Common myeloid progenitor, CD34-positive (primary cell): ENCODE measurements at places on chromosomes 12 and 14.

DNA sequence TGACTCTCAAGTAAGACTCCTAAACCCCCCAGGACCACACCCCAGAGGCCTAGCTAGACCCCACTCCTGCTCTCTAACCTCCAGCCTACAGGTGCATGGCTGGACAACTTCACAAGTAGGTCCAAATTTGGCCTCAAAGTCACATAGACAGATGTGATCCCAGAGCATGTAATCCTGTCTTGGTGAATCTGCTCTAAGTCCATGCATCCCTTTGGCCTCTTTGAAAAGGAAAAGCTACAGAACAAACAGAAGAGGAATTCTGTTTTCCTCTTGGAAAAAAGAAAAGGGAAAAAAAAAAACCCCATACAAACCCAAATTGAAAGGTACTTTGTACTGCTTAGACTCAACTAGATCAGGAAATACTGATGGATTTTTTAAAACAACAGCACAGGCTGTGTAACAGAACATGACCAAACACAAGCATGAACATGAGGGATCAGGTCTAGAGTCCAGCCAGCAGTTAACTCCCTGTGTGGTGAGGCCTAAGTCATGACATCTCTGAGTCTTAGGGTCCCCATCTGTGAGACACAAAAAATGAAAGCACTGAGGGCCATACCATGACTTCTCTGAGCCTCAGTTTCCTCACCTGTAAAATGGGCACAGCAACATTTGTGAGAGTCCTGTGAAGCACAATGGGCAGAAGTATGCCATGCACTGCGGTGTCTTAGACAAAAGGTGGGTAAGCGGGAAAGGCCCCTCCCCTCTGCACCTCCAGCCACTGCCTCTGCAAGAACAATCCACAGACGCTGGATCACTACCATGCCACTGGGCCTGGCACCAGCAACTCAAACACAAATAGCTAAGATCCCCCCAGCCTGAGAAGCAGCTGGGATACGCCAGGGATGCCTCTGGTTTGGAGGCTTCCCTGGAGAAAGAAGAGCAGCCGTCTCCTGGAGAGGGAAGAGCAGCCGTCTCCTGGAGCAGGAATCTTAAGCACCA, 9.9 kb downstream of the PITPNM2 start:
- peaks cover 42% of the 10 kb centered on the region for H3K4me1 ChIP-seq
- no peak overlapping the region for H3K4me3 ChIP-seq
- no peaks in the 10 kb centered on the region for H3K36me3 ChIP-seq
- H3K27me3 ChIP-seq: no peaks in the 10 kb centered on the region
- DNase-seq: no peak
- H3K27ac ChIP-seq: no peak overlapping the region

- no peaks in the 10 kb centered on the region for H3K4me1 ChIP-seq
- no peaks in the 10 kb centered on the region for H3K36me3 ChIP-seq
- no peak overlapping the region for H3K4me3 ChIP-seq
- H3K27ac ChIP-seq: no peak overlapping the region
- no peak for DNase-seq
- no peaks in the 10 kb centered on the region for H3K27me3 ChIP-seq
These were observed 1562.4 kb upstream of the SEL1L start for GRCh38 chr14:83096092-83096491.

- peak; percentile 66 for DNase-seq
- H3K4me3 ChIP-seq: peak overlapping the region; percentile 39
- H3K36me3 ChIP-seq: no peaks in the 10 kb centered on the region
These were observed 84.9 kb downstream of the DUSP6 start for GRCh38 chr12:89267404-89267803.

- no peak overlapping the region for H3K4me3 ChIP-seq
- H3K27ac ChIP-seq: no peak overlapping the region
- no peaks in the 10 kb centered on the region for H3K27me3 ChIP-seq
- H3K36me3 ChIP-seq: peaks cover 21% of the 10 kb centered on the region
These were observed 77.8 kb downstream of the RIN3 start for GRCh38 chr14:92591346-92591745.

DNA sequence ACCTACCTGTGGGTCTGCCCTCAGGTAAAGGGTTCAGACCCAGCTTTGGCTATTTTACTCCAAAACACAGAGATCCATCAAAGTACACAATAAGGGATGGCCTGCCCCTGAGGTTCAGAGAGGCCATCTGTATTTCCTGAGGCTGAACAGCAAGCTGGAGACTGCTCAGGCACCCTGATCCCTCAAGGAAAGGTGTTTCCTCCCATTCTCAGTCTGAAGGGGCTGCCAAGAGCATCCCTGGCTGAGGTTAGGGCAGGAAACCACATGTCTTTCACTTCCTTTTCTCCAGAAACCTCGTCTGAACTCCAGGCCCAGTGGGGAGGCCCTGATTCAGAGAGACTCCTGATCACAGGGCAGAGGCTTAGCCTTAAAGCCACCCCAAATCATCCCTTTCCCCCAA, 1.5 kb downstream of the RILPL1 start:
- H3K27ac ChIP-seq: no peak overlapping the region
- no peak overlapping the region for H3K4me3 ChIP-seq
- H3K36me3 ChIP-seq: no peaks in the 10 kb centered on the region
- peaks cover 28% of the 10 kb centered on the region for H3K4me1 ChIP-seq

GRCh38 chr14:90649557-90650135, 166.6 kb downstream of the TTC7B start:
- peaks cover 61% of the 10 kb centered on the region for H3K36me3 ChIP-seq
- H3K4me1 ChIP-seq: peaks cover 11% of the 10 kb centered on the region
- no peaks in the 10 kb centered on the region for H3K27me3 ChIP-seq
- no peak overlapping the region for H3K4me3 ChIP-seq
- no peak for DNase-seq

GRCh38 chr12:81797100-81797499, 38.0 kb upstream of the PPFIA2 start:
- H3K27me3 ChIP-seq: no peaks in the 10 kb centered on the region
- no peak overlapping the region for H3K27ac ChIP-seq
- peak; percentile 35 for DNase-seq
- no peaks in the 10 kb centered on the region for H3K4me1 ChIP-seq
- no peaks in the 10 kb centered on the region for H3K36me3 ChIP-seq

DNA sequence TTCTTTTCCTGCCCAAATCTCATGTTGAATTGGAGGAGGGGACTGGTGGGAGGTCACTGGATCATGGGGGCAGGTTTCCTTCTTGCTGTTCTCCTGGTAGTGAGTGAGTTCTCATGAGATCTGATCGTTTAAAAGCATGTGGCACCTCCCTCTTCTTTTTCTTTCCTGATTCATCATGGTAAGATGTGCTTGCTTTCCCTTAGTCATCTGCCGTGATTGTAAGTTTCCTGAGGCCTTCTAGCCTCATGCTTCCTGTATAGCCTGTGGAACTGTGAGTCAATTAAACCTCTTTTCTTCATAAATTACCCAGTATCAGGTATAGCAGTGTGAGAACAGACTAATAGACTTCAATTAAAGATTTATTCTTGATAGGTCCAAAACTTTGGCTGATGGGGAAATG, 83.5 kb downstream of the CAND1 start:
- H3K4me1 ChIP-seq: no peaks in the 10 kb centered on the region
- H3K4me3 ChIP-seq: no peak overlapping the region
- H3K27ac ChIP-seq: no peak overlapping the region
- DNase-seq: no peak
- H3K36me3 ChIP-seq: no peaks in the 10 kb centered on the region
- H3K27me3 ChIP-seq: no peaks in the 10 kb centered on the region

- peaks cover 6% of the 10 kb centered on the region for H3K4me1 ChIP-seq
- H3K27me3 ChIP-seq: no peaks in the 10 kb centered on the region
- no peak overlapping the region for H3K4me3 ChIP-seq
- H3K27ac ChIP-seq: peak overlapping the region; percentile 32
These were observed 13.1 kb downstream of the LDHB start for GRCh38 chr12:21644516-21644915.
